Activated naive CD4-positive, alpha-beta T cell treated with Interleukin-2 at 50 U/mL for 16 hours (primary cell): ENCODE measurements at places on chromosomes 5 and 9.

- DNase-seq = no peak
Measured at GRCh38 chr9:84435902-84436301, 95.3 kb upstream of the SLC28A3 start.

- DNase-seq = peak; percentile 36
Measured at GRCh38 chr5:80871541-80871961, 88.6 kb upstream of the RASGRF2 start.

GRCh38 chr5:94740286-94740685 is 121.8 kb downstream of the SLF1 start:
- DNase-seq = no peak

DNA sequence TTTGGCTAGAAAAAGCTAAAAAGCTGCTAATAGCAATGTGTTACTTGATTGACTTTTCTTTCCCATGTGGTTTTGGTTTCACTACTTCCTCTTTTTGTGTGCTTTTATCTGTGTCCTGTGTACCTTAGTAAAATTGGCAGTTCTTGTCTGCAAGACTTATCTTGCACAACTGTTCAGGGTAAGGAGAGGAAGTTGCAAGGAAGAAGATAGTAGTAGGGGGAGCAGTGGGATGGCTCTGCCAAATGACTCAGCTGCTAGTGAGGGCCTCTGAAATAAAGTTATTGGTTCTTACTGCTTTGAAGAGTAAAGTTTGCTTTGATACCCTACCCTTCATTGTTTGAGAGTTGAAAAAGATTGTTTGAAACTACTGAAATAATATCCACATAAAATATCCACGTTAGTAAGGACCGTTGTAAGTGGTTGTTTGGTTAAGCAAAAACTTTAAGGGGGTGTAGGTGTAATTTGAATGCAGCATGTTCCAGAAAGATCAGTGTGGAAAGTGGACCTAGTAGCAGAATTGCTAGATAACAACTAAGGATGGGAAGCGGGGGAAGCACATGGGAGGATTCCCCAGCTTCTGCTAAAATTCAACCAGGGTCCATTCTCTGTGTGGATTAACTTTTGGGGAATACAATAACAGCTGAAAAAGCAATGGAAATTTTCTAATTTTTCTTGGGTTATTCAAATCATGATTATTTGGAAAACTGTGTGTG is 123.5 kb downstream of the SCAMP1 start:
- DNase-seq = no peak

DNA sequence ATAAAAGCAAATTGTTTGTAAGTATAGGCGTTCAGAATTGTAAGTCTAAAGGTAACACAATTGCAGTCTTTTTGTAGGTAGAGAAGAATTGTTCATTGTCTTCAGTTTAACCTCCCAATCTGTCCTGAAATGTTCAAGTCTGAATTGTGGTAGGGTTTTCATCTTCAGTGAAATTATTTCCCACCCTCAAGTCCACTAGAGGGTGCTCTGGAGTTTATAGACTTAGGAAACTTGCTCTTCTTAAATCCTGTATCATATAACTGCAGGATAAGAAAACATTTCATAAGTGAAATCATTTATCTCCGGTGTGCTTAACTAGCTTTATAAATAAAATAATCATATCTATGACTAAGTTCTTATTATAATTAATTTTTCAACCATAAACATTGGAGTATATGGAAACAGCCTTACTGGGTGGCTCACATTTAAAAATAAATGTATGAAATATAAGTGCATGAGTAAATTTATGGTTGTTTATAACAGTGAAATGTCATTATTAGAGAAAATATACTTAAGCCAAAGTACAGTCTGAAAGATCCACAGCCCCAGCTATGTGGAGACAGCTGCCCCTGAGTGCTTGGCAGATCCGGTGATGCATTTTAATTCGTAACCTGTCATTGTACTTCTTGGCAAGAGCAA is 182.4 kb upstream of the OTULINL start:
- no peak for DNase-seq

DNA sequence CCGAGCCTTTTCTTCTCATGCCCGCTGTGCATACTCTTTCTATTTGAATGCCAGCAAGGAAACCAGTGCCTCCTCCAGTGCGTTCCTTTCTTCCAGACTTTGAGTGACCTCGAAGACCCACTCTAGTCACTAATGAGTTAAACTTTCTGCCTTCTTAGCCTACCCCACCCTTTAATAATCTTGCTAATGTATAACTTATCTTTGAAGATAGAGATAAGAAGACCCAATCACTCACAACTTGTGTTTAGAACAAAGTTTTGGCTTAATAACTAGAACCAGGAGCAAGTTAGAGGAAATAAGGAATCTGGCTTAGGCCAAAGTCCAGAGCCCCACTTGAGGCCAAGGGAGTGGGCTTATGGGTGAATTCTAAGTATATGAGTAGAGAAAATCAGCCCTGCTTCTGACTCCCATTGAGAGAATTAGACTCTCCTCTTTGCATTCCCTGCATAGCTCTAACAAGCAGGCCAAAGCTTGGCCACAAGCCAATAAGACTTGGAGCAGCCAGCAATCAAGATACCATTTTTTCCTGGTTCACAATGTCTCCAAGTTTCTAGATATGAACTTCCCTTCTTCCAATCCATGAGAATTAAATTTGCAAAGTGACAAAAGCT is 181.5 kb upstream of the PIK3R1 start:
- DNase-seq = no peak

GRCh38 chr5:76696251-76696650 is 19.7 kb upstream of the F2R start:
- no peak for DNase-seq

- no peak for DNase-seq
Measured at GRCh38 chr5:61600945-61601511, 269.0 kb downstream of the ZSWIM6 start.

DNA sequence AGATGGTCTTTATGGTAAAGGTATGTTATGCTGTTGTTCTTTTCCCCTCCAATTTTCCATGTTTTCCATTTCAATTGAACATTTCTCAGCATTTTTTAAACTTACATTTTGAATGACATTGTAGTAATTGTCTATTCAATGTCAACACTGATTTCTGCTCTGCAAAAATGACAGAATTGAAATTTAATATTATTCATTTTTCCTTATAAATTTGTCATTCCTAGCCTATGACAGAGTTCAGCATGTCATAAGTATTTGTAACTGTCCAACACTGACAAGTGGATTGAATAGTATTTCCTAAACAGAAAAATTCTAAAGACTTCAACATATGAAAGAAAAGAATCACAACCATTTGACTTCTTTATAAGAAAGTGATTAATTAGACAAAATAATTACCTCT is 1478.3 kb upstream of the CDH6 start:
- DNase-seq = no peak

GRCh38 chr9:64773491-64773931 is 511.5 kb downstream of the FOXD4L5 start:
- peak; percentile 1 for DNase-seq

DNA sequence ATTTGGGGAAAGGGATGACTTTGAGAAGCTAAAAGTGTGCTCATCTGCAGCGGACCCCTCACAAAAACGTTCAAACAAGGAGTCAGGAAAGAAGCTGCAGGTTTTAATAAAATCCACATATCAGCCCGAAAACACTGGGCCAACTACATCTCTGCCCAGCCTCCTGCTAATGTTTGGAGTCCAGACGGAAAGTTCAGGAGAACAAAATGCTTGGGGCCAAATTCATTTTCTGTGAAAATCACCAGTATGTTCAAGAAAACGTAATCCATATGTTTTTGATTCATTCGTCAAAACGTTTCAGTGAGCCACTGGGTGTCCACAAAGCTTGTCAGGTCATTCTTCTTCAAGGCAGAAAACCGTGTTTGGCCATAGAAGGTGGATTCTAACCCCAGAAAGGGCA is 87.5 kb upstream of the GAS1 start:
- no peak for DNase-seq

DNA sequence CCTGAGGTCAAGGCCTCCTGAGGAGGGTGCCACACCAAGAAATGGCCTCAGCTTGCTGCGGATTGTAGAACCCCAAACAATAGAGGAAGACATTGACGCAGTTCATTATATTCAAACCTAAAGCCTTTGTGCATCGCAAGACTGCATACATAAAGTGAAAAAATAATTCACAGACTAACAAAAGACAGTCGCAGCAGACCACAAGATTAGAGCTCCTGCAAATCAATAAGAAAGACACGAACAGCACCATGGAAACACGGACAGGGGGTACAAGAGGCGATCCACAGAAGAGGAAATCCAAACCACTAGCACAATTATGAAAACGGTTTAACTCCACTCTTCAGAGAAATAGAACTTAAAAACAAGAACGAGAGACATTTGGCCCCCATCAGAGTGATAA is 10.0 kb upstream of the TCOF1 start:
- DNase-seq = no peak

DNA sequence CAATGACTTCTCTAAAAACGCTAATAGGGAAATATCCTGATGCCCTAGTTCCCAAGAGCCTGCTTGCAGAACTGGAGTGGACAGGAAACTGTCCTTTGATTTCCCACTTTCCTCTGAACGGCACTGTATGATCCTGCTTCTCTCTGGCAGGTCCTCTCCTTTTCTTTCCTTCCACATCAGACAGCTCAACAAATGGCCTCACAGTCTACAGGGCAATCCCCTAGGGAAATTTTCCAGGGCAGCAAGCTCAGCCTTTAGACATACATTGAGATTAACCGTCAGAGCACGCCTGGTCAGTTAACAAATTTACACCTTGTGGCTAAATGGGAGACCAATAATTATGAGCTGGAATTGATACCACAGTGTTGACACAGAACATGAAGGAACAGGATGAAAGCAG is 164.9 kb downstream of the SLC24A2 start:
- no peak for DNase-seq

DNA sequence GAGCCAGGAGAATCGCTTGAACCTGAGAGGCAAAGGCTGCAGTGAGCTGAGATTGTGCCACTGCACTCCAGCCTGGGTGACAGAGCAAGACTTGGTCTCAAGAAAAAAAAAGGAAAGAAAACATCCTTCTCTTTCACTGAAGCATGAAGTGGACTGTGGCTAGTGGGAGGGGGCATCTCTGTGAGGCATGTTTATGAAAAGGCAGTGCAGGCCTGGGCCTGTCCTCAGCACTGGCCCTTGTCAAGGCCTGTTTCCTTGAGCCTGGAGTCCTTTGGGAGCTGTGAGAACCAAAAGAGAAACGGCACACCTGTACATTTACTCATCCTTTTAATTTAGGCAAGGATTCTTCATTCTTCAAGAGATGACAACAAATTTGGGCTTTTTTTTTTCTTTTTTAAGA is 18.3 kb upstream of the FUBP3 start:
- no peak for DNase-seq

GRCh38 chr5:61768692-61769281 is 436.7 kb downstream of the ZSWIM6 start:
- DNase-seq = no peak

- DNase-seq = no peak
Measured at GRCh38 chr5:8340739-8341344, 471.9 kb downstream of the MTRR start.

DNA sequence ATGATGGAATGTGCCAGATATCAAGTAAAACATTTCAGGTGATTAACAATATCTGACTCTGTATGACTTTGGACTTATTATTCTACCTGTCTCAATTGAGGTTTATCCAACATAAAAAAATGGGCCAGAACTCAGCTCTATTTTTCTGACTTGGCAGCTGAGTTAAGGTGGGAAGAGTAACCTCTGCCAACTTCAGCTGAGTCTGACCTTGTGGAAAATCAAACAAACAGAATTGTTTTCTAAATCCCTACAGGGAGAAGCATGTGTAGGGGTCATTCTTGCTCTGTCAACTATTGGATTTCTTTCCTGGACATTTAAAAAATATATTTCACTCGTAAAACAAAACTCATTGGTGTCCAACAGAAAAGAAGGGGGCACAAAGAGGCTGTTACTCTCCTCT is 139.4 kb upstream of the TLR4 start:
- DNase-seq = no peak

DNA sequence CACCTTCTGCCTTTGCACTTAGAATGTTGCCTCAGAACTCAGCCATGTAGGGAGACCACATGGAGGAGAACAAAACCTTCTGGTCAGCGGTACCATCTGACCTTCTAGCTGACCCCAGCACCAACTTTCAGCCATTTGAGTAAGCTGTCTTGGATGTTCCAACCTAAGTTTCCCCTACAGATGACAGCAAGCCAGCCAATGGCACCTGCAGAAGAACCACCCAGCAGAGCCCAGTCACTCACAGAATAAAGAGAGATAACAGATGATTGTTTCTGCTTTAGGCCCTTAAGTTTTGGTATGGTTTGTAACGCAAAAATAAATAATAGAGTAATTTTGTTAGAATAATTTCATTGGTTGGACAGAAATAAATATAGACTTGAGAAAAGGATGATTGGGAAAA is 10.4 kb downstream of the DNAH5 start:
- no peak for DNase-seq

GRCh38 chr5:96788112-96788749 is 19.5 kb downstream of the ERAP1 start:
- DNase-seq = no peak

- no peak for DNase-seq
Measured at GRCh38 chr5:77590347-77590746, 48.2 kb downstream of the OTP start.

DNA sequence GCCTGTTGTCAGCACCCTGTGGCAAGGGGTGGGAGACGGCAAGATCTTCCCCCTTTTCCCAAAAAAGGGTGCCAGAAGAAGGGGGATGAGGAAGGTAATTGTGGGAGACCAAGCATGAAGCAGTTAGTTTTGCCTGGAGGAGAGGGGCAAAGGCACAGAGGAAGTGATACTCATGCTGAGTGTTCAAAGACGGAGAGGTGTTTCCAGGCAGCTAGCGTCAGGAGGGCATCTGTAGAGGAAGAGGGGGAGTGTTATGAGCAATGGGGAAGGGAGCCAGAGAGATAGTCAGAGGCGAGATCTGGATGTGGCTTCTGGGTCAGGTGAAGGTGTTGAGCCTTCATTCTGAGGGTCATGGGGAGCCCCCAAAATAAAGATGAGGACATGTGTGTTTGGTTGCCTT is 26.9 kb upstream of the ADAM19 start:
- peak; percentile 45 for DNase-seq

- no peak for DNase-seq
Measured at GRCh38 chr5:152623951-152624350, 218.9 kb upstream of the NMUR2 start.

DNA sequence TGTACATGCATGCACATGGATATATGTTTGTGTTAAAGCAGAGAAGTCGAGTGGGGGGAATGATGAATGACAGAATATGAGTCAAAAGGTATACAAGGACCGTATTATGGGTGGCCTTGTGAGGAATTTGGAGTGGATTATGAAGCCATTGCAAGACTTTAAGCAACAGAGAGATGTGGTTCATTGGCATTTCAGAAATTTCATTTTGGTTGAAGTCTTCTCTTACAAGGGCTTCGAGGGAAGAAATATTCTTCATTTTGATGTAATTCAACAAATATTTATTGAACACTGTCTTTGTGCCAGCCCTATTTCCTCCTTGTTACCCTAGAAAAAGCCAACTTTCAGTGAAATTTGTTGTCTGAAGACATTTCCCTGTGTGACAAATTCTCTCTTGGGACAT is 83.9 kb upstream of the SLCO6A1 start:
- DNase-seq = no peak

- no peak for DNase-seq
Measured at GRCh38 chr5:126998201-126998631, 32.1 kb downstream of the MARCHF3 start.

- peak; percentile 60 for DNase-seq
Measured at GRCh38 chr9:137031904-137032640, at the start of gene FUT7. TSS of gene FUT7 (minus strand) at chr9:137032088. CDS start at chr9:137031991, 97 bp downstream.
